ELR (cell line): ENCODE measurements at places on chromosomes 7 and 10.

- peak; percentile 71 for DNase-seq
Observed at GRCh38 chr10:103265717-103266329, 11.1 kb upstream of the INA start.

DNA sequence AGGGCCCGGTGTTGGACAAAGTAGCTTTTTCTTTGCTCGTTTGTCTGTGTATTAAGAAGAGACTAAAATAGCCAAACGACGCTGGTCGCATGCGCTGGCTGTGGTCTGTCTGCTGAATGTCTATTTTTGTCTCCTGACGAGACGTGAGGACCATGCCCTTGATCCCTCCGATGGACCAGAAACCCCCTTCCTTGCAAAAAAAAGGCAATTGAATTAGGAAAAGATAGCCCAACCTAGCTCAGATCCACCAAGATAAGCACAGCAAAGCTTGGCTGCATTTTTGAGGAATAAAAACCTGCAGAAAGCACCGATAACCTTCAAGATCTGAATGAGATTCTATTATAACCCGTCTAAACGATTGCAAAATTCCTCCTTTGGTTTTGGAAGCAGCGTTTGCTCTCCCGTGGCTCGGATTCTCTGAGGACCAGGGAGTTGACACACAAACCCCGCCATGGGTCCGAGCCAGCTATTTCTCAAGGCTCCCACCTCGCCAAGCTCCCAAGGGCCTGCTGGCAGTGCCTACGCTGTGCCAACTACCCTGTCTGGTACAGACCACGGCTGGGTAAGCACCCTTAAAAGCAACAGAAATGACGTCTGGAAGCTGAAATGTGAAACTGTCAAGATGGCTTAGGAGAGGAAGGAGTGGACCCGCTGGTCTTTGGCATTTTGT, 17.7 kb upstream of the TTYH3 start:
- DNase-seq, result no peak

DNA sequence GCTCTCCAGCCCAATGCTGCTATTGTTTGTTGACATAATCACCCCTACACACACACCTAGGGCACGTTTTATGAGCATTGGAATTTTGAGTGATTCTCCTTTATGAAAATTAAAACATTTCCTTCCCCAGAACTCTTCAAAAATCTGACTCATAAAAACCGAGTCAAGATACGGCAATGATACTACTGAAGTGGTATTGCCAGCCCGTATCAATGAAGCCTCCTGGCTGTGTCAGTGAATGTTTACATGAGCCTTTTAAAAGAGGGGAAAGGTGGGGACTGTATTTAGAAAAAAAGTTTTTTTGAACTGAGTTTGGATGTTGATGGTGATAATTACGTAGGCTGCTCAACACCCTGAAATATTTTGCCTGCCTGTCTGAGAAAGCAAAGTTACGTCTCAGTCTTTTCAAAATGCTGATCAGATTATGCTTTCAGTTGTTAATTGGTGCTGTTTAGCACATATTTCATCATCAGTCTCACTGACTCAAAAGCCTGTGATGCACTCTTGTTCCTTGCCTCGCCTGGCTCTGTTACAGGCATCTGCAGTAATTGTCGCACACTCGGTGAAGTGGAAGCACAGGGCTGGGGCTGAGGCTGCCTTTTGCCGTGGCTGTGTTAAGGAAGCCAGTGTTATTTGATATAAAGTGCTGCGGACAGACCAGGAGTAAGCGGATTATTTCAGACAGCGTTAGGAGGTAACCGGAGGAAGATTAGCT, 157.4 kb upstream of the TCF7L2 start:
- DNase-seq, result no peak

DNA sequence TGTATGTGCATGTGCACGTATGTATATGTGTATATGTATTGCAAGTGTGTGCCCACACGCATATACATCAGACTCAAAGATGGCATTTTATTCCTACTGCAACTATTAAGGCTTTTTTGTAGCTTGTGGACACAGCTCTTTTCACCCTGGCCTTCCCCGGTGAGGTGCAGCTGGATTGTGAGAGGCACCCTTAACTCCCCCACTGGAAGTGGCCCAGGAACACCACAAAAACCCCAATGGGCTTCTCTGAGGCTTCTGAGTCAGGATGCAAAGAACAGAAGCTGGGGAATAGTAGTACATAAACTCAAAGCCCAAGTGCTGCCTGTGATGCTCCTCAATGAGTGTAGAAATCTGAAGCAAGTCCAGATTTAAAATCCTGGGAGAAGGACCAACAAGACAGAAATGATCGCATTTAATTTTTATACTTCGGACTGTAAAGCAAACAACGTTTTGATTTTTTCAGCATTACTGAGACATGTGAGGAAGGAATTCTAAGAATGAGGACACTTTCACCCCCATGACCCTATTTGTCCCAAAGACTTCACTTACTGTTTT, 369.2 kb upstream of the MGMT start:
- DNase-seq, result no peak

DNA sequence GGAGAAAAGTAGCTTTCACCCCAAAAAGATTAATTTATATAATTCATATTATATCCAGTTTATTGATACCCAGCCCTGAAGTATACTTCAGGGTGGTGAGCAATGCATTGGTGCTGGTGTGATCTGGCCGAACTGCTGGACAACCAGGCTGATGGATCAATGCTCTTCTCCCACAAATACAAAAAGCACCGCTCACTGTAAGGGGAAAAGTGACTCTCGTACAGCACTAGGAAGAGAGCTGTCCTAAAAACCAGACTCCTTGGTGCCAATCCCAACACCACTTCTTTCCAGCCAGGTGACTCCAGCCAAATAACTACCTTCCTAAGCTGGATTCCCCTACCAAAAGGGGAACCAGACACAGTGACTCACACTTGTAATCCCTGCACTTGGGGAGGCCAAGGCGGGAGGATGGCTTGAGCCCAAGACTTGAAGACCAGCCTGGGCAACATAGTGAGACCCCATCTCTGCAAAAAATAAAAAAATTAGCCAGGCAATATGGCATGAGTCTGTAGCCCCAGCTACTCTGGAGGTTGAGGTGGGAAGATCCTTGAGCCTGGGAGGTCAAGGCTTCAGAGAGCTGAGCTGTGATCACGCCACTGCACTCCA, 13.1 kb upstream of the TNPO3 start:
- no peak for DNase-seq

DNA sequence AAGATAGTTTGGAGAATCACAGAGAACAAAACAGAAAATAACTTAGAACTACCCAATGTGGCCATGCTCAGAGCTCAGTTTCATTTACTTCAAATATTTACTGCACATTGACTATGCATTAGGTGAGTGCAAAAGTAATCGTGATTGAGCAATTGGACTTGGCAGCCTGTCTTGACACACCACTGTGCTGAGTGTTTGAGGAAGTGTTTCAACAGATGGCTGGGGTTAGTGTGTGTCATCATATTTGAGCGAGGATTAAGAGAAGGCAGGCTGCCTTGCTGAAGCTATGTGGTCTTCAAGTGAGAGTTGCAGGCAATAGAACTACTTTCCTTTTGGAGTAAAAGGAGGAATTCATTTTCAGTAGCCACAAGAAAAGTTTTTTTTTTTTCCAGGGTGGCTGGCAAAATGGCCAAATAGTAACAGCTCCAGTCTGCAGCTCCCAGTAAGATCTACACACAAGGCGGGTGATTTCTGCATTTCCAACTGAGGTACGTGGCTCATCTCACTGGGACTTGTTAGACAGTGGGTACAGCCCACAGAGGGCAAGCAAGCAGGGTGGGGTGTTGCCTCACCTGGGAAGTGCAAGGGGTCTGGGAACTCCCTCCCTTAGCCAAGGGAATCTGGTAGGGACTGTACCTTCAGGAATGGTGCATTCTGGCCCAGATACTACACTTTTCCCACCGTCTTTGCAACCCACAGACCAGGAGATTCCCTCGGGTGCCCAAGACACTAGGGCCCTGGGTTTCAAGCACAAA, 37.6 kb downstream of the AKR1C4 start:
- peak; percentile 77 for DNase-seq

DNA sequence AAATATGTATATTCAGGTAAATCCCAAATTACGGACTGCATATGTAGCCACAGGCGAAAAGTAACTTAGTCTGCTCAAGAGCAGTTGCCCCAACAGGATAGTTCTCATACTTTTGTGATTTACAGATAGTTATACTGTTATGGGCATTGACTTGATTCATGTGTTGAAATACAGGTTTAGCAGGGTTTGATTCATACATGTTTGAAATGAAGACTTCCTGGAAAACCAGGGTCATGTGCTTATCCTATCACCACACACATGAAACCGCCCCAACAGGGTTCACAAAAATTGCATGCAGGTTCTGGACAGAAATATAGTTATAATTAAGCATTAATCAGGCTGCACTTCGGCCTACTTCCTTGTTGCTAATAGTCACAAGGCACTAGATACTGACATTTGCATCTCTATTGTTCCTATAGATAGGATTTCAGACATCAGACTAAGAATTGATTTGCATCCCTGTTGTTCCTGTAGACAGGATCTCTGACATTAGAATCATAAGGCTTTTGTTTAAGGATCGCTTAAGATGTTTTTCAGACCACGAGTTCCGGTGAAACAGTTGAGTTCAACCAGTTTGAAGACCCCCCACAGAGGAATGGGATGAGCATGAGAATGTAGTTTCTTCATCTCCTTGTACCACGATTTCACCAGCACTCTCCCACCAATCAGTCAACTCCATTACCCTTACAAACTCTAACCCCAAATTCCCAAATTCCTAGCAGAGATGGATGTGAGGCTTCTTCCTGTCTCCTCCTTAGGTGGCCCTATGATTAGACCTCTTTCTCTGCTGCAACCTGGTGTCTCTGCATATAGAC, 2.0 kb upstream of the ZNF398 start:
- DNase-seq, result no peak

DNA sequence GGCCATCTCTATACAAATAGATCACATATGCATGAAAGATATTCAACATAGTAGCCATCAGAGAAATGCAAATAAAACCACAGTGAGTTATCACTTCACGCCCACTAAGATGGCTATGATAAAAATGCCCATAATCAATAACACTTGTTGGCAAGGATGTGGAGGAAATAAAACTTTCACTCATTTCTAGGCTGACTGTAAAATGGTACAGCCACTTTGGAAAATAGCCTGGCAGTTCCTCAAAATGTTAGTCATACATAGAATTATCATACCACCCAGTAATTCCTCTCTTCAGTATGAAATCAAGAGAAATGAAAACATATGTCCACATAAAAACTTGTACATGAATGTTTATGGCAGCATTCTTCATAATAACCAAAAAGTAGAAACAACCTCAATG, 324.9 kb downstream of the LRRTM3 start:
- no peak for DNase-seq

- no peak for DNase-seq
Observed at GRCh38 chr7:36305226-36305625, 84.4 kb upstream of the ANLN start.

DNA sequence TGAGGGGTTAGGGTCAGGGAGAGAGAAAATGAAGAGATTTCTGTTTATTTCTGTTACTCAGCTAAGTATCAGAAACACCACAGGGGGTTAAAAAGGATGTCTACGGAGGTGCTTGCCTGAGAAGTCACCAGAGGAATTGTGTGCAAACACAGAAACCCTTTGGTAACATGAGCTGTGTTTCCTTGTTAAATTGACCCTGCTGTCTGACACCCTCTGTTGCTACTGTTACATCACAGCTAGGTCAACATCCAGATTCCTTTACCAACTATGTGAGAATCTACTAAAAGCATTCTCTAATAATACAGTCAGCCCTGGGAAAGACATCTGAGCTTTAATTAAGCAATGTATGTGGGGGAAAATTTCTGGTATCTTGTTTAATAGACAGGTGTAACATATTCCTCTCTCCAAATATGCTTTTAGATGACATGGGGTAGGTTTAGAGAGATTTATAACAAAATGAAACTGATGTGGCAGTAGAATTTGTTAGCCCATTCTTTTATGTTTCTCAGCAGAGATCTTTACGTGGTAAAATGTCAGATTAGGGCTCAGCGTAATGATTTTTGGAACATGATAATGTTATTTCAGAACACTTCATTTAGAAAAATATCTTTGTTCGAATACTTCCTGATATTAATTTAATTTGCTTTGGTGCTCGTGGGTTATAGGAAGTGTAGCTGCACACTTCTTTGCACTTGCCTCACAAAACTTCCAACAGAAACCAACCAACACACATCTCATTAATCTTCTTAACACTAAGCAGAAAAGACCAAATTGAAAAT, 168.0 kb upstream of the AHR start:
- DNase-seq, result peak; percentile 39

- no peak for DNase-seq
Observed at GRCh38 chr7:127986581-127987521, 44.4 kb downstream of the LRRC4 start.

DNA sequence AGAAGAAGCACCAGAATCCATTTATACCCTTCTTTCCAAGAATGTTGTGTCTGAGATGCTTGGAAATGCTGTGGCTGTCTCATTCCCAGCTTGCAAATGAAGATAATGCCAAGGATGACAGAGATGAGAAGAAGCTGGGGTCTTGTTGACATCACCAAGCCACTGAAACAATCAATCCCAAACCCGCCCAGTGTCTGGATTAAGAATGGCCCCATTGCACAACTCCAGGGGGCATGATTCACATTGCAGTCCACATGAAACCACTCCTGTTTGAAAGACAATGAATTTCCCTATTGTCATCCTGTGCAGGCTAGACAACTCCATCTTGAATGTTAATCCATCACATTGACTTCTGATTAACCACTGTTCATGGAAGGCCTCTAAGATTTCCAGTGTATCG, 28.6 kb downstream of the SORBS1 start:
- no peak for DNase-seq

- DNase-seq, result no peak
Observed at GRCh38 chr7:153422291-153423209, 629.6 kb upstream of the DPP6 start.

- no peak for DNase-seq
Observed at GRCh38 chr7:44307905-44308595, 17.3 kb downstream of the CAMK2B start.

GRCh38 chr10:3775696-3776551, 9.1 kb downstream of the KLF6 start:
- peak; percentile 76 for DNase-seq

- no peak for DNase-seq
Observed at GRCh38 chr7:1975581-1975980, 257.2 kb downstream of the MAD1L1 start.

- no peak for DNase-seq
Observed at GRCh38 chr7:65287023-65287422, 86.6 kb upstream of the ZNF92 start.

DNA sequence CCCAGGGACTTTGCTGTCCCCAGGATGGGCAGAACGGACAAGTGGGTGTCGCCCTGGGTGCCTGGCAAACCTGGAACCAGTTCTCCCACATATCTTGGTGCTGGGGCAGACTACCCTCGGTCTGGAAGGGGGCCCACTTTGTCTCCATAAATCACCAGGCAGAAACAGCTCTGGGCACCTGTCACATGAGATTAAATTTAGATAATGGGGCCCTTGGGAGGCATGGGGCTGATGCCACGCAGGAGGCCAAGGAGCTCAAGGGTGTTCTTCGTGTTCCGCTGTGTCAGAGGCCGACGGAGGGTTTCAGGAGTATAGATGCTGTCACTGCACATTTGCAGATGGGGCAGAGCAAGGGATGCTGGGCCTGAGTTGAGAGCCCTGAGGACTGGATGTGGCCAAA, 72.7 kb downstream of the TMEM130 start:
- DNase-seq, result no peak

- DNase-seq, result no peak
Observed at GRCh38 chr10:96225119-96225518, 46.2 kb downstream of the BLNK start.
